Upper lobe of left lung (tissue), 6 donors: ENCODE measurements at places on chromosomes 12 and 14. TPM values are rescaled to one million over a fixed set of nuclear protein-coding genes. Genes with fewer than 3 reads are reported as not detected.

GRCh38 chr12:51326698-51327439 lies 2.9 kb upstream of the BIN2 start:
- no peak overlapping the region for H3K4me3 ChIP-seq
- no peaks in the 10 kb centered on the region for H3K36me3 ChIP-seq
- peak overlapping the region; percentile 63 for H3K27ac ChIP-seq

GRCh38 chr12:67042697-67043131 lies 226.4 kb upstream of the CAND1 start:
- H3K36me3 ChIP-seq = no peaks in the 10 kb centered on the region
- no peaks in the 10 kb centered on the region for H3K4me1 ChIP-seq
- no peak overlapping the region for H3K27ac ChIP-seq

GRCh38 chr14:45650754-45651153 lies 397.8 kb upstream of the MIS18BP1 start:
- no peaks in the 10 kb centered on the region for H3K36me3 ChIP-seq
- no peak for DNase-seq
- H3K27me3 ChIP-seq = no peaks in the 10 kb centered on the region
- no peaks in the 10 kb centered on the region for H3K4me1 ChIP-seq
- no peak overlapping the region for H3K4me3 ChIP-seq
- H3K27ac ChIP-seq = no peak overlapping the region

DNA sequence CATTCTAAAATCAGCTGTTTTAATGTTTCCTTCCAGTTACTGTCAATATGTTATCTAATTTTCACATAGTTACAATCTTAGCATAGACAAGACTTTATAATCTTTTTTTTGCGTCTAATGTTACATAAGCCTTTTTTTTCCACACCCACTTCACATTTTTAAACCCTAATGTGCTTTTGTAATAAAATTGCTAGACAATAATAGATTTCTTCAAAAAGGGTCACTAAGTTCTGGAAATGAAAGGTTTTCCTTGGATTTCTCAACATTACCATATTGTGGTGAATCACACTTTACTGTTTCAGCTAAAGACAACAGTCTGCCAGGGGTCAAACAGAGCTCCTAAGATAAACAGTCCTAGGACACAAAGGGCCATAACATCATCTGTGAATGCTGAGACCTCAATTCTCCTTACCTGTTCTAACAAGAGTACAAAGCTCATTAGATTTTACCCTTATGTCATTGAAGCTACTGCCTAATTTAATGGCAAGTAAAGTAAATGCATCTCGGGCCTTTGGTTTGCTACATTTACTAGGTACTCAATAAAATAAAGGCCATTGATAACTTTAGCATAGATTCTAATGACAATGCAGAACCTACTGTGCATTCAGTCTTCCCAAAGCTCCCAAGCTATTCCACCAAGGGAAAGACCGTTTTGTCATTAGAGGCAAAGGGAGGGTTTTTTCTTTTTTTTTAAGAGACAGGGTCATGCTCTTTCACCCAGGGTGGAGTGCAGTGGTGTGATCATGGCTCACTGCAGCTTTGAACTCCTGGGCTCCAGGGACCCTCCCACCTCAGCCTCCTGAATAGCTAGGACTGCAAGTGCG lies 111.2 kb upstream of the SLC38A2 start:
- H3K36me3 ChIP-seq = no peaks in the 10 kb centered on the region
- no peak for DNase-seq
- no peaks in the 10 kb centered on the region for H3K4me1 ChIP-seq
- no peak overlapping the region for H3K4me3 ChIP-seq

DNA sequence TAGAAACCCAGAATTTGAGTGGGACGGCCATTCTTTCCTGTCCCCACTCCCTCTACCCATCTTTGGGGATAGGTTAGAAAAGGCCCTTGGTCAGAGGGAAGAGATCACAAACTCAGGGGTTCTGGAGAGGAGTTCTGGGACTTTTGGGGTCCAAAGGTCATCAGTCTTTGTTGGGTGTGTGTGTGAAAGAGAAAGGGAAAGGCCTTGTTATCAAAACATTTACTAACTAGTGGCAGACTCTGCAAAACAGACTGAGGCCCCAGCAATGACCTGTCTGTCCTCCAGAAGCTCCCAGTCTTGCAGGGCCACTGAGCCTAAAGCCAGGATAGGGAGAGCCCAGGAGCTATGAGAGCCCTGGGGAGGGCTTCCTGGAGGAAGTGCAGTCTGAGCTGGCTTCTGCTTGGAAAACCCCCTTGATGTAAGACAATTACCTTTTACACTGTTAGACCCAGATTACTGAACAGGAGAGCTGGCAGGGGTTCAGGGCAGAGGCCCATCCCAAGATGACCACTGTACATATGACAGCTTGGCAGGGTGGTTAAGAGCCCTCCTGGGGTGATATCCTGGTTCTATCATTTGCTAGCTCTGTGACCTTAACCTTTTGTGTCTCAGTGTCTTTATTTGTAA lies 429.1 kb upstream of the CCDC196 start:
- DNase-seq = no peak
- no peaks in the 10 kb centered on the region for H3K27me3 ChIP-seq
- H3K4me3 ChIP-seq = no peak overlapping the region
- no peaks in the 10 kb centered on the region for H3K4me1 ChIP-seq
- no peak overlapping the region for H3K27ac ChIP-seq

DNA sequence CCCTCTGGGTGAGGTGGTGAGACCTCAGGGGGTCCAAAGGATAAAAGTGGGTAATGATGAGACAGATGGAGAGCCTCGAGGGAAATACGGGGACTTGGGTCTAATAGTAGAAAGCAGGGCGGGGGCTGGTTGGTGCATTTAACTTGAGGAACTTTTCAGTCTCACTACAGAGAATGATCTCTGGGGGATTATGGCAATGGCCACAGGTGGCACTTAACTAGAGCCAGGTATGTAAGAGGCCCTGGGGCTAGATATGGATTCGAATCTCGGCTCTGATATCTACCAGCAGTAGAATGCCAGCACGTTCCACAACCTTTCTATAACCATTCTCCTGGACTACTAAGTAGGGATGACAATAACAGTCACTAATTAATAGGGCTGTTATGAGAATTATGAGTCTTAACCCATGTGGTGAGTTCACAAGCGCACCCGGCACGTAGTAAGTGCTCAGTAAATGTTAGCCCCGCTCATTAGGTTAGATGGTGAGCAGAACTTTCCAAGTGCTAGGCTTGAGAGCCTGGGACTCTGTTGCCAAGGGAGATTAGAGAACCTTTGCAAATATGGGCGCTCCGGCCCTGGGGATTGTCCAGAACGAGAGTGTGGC lies 888 bp upstream of the PLXNC1 start:
- H3K4me3 ChIP-seq = no peak overlapping the region
- no peaks in the 10 kb centered on the region for H3K36me3 ChIP-seq
- no peak overlapping the region for H3K27ac ChIP-seq
- DNase-seq = no peak

DNA sequence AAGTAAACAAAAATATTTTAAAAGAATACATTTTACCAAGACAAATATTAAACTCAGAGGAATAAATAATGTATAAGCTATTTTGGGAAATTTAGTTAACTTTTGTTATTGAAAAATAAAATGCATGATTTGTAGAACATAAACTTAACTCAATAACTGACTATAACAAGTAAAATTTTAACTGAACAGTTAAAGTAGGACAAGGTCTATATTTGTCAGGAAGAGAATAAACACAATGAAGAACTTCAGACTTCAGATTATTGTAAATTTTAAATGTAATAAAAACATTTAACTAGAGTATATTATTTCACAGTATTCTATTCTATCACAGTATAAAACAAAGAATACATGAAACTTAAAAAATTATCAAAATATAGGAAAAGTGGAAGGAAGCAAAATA lies 948.8 kb upstream of the USP15 start:
- H3K4me1 ChIP-seq = no peaks in the 10 kb centered on the region
- no peak overlapping the region for H3K4me3 ChIP-seq
- H3K27me3 ChIP-seq = no peaks in the 10 kb centered on the region
- H3K36me3 ChIP-seq = no peaks in the 10 kb centered on the region
- no peak for DNase-seq
- H3K27ac ChIP-seq = no peak overlapping the region

Gene BCL2L14
- total RNA-seq = 3.5 TPM

GRCh38 chr12:128938886-128939285 lies 85.6 kb downstream of the GLT1D1 start:
- no peaks in the 10 kb centered on the region for H3K4me1 ChIP-seq
- no peak overlapping the region for H3K4me3 ChIP-seq
- H3K27me3 ChIP-seq = no peaks in the 10 kb centered on the region
- H3K27ac ChIP-seq = no peak overlapping the region

DNA sequence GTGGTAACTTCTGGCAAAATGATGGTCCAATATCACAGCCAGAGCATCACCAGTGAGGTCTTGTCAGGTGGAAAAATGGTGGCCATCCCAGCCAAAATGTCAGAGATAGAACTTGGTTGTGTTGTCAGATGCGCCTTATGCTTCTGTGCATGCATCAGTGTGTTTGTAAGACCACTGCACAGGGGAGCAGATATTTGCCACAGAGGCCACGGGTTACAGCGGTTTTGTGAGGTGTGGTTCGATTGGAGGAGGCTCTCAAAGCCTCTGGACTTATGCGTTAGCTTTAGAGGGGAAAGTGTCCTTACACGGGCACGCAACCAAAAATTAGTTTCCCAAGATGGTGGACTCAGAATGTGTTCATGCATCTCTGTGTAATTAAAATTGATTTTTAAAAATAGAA lies 243.8 kb downstream of the ADGRD1 start:
- no peak for DNase-seq
- no peak overlapping the region for H3K27ac ChIP-seq
- H3K36me3 ChIP-seq = no peaks in the 10 kb centered on the region
- no peaks in the 10 kb centered on the region for H3K4me1 ChIP-seq
- H3K27me3 ChIP-seq = no peaks in the 10 kb centered on the region

GRCh38 chr12:34376133-34376799 lies 354.0 kb downstream of the ALG10 start:
- DNase-seq = no peak
- H3K27ac ChIP-seq = no peak overlapping the region
- no peaks in the 10 kb centered on the region for H3K4me1 ChIP-seq
- no peaks in the 10 kb centered on the region for H3K27me3 ChIP-seq
- no peaks in the 10 kb centered on the region for H3K36me3 ChIP-seq
- H3K4me3 ChIP-seq = no peak overlapping the region

Gene ABCB9
- total RNA-seq = 3.7 TPM
